Muscle of back (tissue), 13 donors: ENCODE measurements at places on chromosomes 4 and X.

DNA sequence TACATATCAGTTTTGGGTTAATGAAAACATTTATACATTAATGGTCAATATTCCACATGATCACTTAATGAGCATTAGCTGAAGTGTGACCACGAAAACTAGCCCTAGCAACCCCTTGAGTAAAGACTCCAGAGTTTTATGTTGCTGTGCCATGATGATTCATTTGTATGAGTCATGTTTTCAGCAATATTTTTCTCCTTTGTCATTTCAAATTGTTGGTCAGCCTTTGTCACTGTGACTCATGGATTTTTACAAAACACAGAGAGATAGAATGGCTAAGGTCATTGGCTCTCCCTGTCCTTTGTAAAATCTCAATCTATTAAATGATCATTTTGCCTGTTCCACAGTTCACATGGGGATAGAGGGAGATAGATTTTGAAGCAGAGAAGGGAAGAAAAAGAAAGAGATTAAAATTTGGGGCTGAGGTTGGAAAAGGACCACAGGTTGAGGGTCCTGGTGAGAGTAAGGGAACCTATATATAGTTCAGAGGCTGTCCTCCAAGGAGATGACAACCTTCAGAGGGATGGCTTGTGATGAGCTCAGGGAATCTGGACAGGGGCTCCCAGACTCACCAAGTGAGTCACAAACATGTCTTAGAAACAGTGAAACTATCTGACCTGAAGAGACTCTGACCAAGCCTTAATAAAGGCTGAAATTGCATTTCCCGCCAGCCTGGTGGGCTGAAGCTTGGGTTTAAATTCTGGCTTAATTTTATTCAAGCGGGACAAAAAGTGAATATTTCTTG lies 25.6 kb downstream of the NR0B1 start:
- no peak for DNase-seq

- DNase-seq: no peak
Observed at GRCh38 chr4:26893491-26893890, 32.9 kb downstream of the STIM2 start.

DNA sequence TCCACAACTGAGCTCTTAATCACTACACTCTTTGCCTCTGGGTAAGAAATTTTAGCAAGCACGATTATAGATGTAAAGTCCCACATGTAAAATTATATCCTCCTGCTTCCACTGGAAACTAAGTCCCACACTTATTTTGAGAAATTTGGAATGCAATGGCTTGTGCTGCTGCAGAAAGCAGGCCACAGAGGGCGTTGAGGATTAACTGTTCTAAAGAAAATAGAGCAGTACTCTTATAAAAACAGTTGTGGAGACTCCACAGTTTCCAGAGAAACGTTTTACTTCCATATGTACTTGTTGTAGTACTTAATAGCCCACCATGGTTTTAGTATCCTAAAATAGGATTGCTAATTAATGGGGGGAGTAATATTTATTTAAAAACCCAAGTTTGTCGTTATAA lies 1.7 kb upstream of the CENPC start:
- peak; percentile 6 for DNase-seq

GRCh38 chr4:6348408-6348807 lies 78.8 kb downstream of the WFS1 start:
- no peak for DNase-seq

GRCh38 chr4:32423267-32423666 lies 1703.1 kb downstream of the PCDH7 start:
- no peak for DNase-seq

- DNase-seq: no peak
Observed at GRCh38 chr4:93317561-93317960, 511.0 kb upstream of the ATOH1 start.

DNA sequence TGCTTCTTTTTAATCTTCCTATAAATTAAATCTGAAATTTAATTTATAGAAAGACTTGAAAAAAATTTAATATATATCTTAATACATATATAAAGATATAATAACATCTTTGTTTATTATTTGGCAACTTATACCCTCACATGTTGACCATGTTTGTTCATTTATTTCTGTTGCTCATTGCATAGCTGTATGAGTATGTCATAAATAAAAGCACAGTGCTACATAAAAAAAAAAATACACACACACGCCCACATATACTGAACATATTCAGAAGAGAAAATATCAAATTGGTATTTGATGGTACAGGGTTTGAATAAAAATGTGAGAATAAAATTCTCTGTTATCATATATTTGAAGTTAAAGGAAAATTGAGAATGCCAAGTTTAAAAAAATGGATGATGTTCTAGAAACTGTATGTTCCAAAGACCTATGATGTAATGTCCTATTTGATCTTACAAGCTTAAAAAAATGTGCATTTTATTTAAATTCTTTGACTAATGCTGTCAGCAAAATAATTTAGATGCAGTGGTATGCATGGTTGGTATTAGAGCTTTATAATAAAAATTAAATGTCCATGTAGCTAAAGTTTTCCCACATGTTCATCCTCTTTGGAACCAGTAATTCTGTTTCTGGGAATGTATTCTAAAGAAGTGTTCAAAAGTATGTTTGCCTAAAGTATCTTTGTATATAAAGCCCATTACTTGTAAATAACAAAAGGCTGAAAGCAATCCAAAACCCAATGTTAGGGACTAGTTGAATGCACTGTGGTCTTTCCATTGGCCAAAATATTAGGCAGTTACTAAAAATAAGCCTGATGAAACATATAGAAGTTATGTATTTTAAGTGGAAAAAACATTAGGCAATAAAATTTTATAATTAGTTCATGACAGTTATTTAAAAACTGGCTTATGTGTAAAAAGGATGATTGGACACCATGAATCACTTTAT lies 12.9 kb downstream of the TMEM184C start:
- no peak for DNase-seq

DNA sequence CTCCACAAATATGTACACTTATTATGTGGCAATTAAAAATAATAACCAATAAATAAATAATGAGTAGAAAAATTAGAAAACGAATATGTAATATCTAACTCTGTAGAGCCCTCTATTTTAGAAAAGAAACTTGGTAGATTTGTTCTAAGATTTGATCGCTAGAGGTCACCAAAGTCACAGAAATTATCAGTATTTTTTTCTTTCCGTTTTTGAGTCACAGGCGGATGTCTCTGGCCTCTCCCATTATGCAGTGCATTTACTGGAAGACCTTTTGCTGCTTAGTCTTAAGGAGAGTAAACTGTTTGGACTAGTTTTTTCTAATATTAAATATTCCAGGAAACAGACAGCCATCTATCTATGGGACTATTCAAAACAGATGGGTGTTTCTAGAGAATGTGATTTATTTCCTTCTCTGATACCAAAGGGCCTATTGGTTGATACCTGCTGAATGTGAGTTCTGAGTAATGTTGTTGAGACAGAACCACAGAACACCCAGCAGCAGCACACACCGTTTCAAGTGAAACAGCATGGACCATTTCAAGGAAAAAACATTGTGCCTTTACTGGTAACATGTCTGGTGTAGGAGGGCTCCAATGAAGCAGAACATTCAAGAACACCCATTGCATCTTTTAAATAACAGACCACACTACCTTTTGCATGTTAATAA lies 34.0 kb upstream of the GYPA start:
- peak; percentile 47 for DNase-seq

GRCh38 chr4:102439812-102440211 lies 61.3 kb upstream of the NFKB1 start:
- peak; percentile 49 for DNase-seq

GRCh38 chrX:52424656-52425055 lies 55.8 kb downstream of the XAGE2 start:
- no peak for DNase-seq

GRCh38 chrX:112071132-112071531 lies 11.4 kb downstream of the TRPC5 start:
- DNase-seq: no peak

GRCh38 chrX:16042980-16043379 lies 80.4 kb upstream of the GRPR start:
- DNase-seq: no peak

DNA sequence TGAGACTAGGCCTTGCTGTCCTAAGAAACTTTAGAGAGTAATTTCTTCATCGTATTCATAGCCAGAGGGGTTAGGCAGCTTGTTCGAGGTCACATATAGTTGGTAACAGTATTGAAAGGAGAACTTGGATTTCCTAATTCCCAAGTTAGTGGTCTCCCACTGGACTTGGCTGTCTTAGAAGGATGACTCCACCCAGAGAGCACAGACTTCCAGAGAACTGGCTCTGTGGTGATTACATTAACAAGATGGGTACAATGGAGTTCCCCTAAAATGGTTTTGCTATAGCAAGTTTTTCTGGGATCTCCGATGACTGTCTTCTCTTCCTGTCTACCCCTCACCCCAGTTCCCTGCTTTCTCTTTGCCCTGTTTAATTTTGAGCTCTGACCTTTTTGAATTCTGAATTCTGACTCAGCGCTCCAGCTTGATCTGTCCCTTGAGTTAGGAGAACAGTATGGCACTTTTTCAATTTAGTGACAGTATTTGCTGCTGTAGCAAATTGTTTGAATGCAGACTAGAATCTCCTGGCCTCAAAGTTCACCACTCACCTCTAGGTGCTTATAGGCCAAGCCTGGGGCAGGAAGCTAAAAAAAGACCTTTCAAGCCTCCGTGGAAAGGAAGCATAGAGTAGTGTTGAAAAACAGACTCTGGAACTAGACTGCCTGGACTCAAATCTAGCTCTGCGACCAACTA lies 6.9 kb downstream of the MSN start:
- no peak for DNase-seq

DNA sequence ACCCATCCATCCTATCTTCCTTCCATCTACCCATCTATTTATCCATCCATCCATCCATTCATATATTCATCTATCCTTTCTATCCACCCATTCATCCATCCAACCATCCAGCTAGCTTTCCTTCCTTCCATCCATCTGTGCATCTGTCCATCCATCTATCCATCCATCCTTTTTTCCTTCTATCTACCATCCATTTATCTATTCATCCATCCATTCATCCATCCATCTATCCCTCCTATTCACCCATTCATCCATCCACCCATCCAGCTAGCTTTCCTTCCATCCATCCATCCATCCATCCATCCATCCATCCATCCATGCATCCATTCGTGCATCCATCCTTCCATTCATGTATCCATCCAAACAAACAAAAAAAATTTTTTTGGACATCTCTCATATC lies 118.8 kb downstream of the PSAPL1 start:
- no peak for DNase-seq

- peak; percentile 43 for DNase-seq
Observed at GRCh38 chr4:112099701-112100297, 45.5 kb upstream of the FAM241A start.
